ENCODE measurements at places on chromosomes 6 and 20.

DNA sequence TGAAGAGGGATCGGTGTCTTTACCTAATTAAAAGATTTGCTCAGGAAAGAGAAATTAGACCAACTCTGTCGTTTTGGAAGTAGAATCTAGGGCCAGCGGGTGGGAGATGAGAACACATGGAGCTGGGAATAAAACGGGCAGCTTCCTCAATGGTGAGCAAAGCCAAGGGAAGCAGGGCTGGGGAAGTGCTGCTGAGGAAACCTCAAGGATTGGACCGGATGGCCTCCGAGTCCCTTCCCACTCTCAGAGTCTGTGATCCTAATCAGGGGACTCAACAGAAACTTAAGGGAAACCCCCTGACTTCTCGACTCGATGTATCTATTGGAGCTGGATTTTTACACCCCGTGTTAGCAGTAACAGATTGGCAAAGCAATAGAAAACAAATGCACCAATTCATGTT lies 10.8 kb downstream of the GCNT2 start:
- DNase-seq = no peak

- DNase-seq = no peak
These were observed 2.7 kb downstream of the KHDRBS2 start for GRCh38 chr6:62283365-62283764.

GRCh38 chr20:63106108-63106764 lies 99.5 kb upstream of the BHLHE23 start:
- DNase-seq = peak; percentile 51

DNA sequence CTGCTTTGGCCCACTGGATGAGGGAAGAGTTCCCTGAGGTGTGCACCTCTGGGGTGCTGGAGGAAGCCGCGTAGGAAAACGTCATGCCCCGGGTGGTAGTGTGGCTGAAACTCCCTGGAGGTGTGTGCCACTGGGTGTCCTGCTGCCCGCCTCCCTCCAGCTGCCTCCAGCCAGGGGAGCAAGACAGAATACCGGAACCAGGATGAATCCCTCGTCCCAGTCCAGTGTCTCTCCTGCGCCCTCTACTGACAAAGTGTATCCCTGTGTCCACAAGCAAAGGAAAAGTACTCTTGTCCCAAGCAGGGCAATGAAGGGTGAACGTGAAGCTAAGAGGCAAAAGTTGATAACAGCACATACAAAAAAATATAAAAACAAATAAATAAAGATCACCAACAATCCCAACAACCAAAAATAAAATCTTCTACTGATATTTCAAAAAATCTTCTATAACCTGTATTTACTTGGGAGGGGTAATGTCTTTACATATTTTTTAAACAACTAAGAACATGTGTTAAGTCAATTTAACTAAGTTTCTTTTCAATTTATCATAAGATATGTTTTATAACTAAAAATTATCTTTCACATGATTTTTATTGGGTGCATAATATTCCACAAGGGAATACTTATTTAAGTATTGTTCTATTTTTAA lies 437.6 kb downstream of the MAFB start:
- peak; percentile 92 for DNase-seq

DNA sequence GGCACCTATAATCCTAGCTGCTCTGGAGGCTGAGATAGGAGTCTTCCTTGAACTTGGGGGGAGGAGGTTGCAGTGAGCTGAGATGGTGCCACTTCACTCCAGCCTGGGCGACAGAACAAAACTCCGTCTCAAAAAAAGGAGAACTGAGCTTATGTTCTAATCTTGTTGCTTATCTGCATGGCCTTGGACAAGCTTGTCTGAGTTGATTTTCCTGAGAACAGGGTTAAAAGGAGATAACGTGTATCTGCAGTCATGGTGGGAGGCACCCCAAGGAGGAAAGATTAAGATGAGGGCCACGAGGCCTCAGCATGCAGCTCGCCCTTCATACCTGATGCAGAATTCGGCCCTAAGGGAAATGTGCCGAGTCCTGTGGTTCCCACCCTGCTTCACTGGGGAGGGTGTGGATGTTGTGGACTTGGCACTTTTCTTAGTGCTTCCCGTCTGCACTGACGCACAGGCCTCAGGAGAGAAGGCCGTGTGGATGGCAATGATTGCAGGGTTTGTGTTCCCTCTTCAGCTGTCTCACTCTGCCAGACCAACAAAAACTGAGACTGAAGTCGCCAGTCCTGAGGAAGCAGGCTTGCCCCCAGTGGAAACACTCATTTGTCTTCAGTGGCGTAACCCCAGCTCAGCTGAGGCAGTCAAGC lies 56.3 kb downstream of the EZR start:
- no peak for DNase-seq

GRCh38 chr20:3843490-3843889 lies 3.1 kb upstream of the MAVS start:
- no peak for DNase-seq

All from T47D (cell line).